ENCODE measurements at places on chromosomes 2 and 18. TPM values are rescaled to one million over a fixed set of nuclear protein-coding genes. Genes with fewer than 3 reads are reported as not detected.

The NOL4 gene
- 0.35 TPM for total RNA-seq

The AMER3 gene
- total RNA-seq: not detected

The BZW1 gene
- total RNA-seq: 71.2 TPM

The ALLC gene
- not detected for total RNA-seq

DNA sequence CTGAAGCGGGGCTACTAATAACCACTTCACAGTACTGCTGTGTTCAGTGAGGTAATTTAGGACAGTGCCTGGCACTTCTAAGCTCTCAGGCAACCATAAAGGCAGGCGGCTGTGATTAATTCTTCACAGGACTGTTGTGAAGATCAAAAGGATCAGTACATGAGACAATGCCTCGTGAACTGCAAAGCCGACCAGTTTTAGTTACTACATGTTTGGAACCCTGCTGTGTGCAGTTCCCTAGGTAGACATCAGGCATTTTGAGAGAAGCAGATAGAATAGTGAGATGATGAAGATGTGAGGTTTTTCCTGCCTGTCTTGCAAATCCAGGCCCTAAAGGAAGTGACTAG is 19.1 kb downstream of the EFHD1 start:
- no peak for DNase-seq

DNA sequence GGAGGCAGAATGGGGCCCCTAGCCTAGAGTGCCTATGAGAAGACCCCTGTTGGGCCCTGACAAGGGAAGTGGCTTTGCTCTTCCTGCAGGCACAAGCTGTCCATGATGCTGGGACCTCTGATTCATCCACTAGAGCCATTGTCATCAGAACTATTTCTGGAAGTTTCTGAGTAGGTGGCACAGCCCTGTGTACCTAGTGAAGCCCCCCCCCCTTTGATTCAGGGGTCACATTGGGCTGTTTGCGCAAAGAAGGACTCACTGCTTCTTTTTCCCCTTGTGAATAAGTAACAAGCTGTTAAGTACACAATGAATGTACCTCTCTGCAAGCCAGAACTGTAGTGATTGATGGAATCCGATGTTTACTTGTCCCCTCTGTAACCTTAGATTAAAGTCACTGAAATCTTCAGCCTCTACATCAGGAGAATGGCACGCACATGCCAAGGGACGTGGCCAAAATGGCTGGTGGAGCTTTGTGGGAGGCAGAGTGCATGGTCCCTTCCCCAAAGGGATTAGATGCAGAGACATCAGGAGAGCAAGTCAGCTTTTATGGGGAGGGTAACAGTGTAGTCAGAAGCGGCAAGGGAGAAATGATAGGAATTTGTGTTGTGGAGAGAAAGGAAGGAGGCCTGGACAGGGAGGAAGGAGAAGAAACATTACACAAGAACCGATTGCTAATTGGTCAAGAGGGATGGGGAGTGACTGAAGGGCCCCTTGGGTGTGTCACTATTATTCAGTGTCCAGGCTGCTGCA is 267.6 kb upstream of the RAB12 start:
- no peak for DNase-seq

DNA sequence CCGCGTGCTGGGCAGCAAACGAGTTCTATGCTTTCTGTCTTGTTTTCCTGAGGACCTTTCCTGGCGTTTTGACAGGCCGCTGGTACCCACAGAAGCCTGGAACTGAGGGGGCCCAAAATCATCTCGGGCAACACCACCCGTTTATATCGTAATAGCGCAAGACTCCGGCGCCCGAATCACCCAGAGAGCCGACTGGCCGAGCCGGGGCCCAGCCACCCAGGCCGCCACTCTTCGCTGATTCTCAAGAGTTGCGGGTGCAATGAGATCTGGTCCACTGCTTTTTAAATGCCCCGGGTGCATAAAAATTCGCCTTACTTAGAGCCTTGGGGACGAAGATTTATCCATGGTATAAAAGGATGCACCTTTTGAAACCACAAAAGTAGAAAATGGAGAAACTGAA is 6.2 kb upstream of the SPATA3 start:
- no peak for DNase-seq

Measured in left ventricle myocardium superior (tissue), 1 donor.